ENCODE measurements at places on chromosomes 13 and 19.

DNA sequence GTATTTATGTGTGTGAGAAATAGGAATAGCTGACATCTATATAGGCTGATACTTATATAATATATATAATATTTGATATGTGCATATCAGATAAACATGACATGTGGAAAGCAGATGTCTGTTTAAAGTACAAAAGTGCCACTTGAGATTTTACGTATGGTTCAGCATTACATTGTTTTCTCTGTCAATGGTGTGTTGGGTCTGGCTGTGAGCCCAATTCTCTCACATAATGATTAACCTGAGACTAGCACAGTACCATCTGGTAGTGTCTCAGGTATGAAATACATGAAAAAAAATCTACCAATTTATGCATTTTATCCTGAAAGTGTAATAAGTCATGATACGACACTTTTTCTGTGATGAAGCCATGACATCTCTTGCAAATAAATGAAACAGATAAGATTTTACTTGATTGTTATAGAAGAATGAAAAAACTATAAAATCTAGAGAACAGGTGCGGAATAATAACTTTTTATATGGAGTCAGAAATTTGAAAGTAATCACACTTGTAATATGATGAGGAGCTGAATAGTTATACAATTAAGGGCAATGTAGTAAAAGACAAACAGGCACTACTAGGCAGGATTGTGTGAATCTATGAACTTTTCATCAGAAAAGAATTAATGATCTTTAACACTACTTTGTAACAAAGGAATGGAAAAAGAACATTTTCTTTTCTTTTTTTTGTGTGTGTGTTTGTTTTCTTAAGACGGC is 1405.0 kb downstream of the OLFM4 start:
- no peak for DNase-seq

DNA sequence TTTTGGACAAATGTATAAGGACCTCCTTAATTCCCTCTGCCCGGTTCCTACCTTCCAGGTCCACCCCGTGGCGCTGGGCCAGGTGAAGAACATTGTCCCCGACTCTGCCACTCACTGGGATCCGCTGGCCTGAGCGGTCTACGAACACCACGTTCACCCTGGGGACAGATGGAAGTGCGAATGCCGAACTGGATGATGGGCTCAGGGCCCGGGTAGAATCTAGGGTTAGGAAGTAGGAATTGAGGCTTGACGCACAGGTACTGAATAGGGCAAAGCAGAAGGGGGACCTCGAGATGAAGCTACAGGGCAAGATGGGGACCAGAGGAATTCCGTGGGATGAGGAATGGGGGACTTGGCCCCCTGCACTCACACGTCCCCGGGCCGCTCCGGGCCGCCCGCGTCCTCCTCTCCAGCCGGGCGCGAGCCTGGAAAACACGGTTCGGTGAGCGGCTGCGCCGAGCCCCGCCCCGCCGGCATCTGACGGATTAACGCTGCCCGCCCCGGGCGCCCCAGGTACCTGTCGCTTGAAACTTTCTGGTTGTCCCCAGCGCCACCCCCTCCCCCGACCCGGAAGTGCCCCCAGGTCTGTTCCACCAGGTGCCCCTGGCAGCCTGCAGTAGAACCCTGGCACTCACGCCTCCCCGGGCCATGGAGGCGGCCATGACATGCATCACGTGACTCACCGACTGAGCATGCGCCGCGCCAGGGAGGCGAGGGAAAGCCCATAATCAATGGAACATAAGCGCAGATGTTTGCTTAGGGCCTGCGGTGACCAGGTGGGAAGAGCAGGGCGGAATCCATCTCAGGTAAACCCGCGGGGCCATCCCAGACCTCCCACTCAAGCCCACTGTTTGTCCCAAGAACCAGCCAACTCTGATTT is at the start of gene FDX2:
FDX2 (minus strand) TSS at position 681 of the 880 bp plus-strand sequence; CDS start at position 662, 19 bp downstream.
- peak; percentile 87 for DNase-seq

GRCh38 chr19:53945441-53945840 is 17.3 kb upstream of the CACNG8 start:
- peak; percentile 33 for DNase-seq

- no peak for DNase-seq
Measured at GRCh38 chr19:10945264-10945663, 15.6 kb upstream of the SMARCA4 start.

- peak; percentile 73 for DNase-seq
Measured at GRCh38 chr19:13164343-13165161, 14.3 kb downstream of the IER2 start.

- no peak for DNase-seq
Measured at GRCh38 chr13:22311734-22312404, 641.0 kb downstream of the FGF9 start.

DNA sequence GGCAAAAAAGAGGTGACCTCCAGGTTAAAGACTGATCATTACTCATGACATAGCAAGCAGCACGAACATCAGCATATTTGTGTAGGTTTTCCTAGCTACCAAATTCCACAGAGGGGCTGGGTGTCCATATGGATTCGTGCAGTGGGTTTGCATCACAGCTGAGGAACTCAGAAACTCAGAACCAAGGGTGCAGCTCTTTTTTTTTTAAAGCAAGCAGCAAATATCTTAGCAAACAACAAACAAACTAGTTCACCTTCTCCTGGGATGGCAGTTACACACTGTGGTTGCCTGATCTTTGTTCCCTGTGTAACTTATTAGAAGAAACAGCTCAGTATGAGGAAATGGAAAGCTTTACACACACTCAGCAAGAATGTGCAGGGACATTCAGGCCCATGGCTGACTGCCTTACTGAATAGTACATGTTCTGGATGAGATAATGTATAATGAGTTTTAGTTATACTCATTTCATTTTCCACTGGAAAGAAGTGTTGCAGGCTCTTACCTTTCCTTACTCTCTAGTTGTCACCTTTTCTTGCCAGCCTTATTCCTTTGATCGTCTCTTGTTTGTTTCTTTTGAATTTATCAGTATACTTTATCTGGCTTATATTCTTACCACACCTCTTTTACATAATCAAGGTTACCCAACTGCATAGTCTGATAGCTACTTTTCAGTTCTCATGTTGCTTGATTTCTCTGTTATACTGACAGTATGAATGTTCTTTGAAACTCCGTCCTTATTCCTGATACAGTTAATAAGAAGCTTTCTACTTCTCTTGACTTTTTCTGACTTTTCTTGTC is 4.3 kb downstream of the NDFIP2 start:
- peak; percentile 88 for DNase-seq

DNA sequence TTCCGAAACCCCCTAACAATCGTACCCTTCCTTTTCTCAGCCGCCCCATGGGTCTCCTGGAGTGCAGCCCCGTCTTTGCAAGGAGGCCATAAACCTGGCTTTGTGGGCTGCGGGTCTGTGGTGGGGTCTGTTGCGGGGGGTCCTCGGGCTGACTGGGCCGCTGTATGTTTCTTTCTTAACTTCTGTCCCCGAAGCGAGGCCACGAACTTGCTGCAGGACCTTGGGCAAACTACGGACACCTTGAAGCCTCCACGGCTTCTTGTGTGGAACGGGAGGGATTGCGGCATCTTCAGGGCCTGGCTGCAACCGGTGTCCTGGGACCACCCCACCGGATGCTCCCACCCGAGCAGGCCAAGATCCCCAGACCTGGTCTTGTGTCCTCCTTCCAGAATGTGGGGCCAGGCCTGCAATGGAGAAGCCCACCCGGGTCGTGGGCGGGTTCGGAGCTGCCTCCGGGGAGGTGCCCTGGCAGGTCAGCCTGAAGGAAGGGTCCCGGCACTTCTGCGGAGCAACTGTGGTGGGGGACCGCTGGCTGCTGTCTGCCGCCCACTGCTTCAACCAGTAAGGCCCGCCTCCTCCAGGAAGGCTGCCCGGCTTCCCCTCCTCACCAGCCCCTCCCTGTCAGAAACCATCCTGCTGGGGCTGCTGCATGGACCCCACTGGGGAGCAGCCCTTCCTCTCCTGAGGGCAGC is 12.0 kb downstream of the TIMM13 start:
- DNase-seq, result no peak

- no peak for DNase-seq
Measured at GRCh38 chr13:54232700-54233099, 1204.1 kb downstream of the OLFM4 start.

- no peak for DNase-seq
Measured at GRCh38 chr13:97822377-97822776, 131.1 kb upstream of the IPO5 start.

DNA sequence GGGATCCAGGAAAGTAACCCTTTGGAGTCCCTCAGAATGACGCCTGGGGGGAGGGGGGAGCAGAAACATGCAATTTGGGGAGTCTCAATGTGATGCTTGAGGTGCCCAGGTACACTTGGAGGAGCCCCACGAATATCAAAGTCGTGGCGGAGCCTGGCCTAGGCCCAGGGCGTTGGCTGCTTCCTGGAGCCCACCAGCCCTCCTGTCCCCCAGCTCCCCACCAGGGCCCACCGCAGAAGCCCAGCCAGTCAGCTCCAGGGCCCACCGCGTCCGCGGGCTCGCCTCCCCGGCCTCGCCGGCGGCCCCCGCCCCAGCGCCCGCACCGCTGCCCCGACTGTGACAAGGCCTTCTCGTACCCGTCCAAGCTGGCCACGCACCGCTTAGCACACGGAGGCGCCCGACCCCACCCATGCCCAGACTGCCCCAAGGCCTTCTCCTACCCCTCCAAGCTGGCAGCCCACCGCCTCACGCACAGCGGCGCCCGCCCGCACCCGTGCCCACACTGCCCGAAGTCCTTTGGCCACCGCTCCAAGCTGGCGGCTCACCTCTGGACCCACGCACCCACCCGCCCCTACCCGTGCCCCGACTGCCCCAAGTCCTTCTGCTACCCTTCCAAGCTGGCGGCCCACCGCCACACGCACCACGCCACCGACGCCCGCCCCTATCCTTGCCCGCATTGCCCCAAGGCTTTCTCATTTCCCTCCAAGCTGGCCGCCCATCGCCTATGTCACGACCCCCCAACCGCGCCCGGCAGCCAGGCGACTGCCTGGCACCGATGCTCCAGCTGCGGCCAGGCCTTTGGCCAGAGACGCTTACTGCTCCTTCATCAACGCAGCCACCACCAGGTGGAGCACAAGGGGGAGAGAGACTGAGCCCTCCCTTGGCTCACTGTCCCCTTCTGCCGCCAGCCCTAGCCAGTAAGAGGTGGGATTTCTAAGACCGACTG is 2.1 kb downstream of the ZNF575 start:
- DNase-seq, result peak; percentile 59

GRCh38 chr13:32426990-32427851 is 709 bp downstream of the N4BP2L1 start:
- DNase-seq, result peak; percentile 36

DNA sequence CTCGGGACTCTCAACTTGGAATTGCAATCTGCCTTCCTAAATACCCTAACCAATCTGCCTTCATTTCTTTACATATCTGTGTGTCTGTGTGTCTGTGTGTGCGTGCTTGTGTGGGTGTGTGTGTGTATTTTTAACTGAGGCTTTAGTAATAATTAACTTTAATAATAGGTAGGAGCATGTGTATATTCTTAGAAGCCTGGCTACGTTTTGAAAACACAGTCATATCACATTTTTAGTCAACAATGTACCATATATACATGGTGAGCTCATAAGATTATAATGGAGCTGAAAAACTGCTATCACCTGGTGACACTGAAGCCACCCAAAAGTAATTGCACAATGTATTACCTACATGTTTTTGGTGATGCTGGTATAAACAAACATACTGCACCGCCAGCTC is 65.4 kb upstream of the ATXN8OS start:
- DNase-seq, result no peak
